ENCODE measurements at places on chromosomes 13 and 19. TPM values are rescaled to one million over a fixed set of nuclear protein-coding genes. Genes with fewer than 3 reads are reported as not detected.

GRCh38 chr13:27699952-27700351, 78.3 kb downstream of the POLR1D start:
- peaks cover 13% of the 10 kb centered on the region for H3K4me1 ChIP-seq
- no peak overlapping the region for H3K4me3 ChIP-seq
- H3K27ac ChIP-seq = no peak overlapping the region
- peaks cover 13% of the 10 kb centered on the region for H3K27me3 ChIP-seq
- no peak for DNase-seq
- peaks cover 16% of the 10 kb centered on the region for H3K36me3 ChIP-seq

DNA sequence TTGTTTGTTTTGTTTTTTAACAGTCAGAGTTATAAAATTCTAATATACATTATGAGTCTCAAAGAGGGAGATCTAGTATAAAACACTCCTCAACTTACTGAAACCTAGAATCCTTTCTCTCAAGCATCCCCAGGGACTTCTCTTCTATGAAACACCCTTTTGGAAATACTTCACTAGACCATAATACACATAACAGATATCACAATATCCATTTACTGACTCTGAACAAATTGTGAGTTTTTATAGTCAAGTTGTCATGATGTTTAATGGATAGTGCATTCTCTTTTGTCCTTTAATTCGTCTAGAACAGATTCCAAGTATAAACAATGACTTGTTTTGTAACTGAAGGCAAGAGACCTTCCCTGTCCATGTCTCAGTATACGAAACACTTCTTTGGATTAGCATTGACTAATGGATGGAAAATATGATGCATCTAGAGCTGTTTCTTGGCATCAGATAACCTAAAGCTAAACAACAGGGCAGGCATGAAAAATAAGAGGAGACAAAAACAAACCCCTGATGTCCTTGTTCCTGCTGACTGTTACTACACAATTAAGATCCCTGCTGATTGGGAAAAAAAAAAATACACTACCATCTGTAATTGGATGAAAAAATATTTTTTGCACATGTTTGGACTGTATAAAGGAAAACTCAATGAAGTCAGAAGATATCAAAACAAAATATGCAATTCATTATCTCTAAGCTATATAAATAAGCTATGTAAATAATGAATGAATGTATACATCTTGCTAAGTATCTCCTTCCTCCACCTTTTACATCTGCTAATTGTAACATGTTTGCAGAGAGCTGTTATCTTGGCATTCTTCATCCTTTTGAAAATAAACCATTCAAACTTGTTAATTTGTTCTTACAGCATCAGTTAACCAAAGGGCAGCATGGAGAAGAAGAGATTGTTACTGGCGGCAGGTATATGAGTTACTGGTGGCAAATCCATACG, 214.2 kb downstream of the LACC1 start:
- no peaks in the 10 kb centered on the region for H3K27me3 ChIP-seq
- no peak overlapping the region for H3K4me3 ChIP-seq
- peaks cover 13% of the 10 kb centered on the region for H3K4me1 ChIP-seq
- no peaks in the 10 kb centered on the region for H3K36me3 ChIP-seq

GRCh38 chr19:14375582-14376291, 5.5 kb upstream of the ADGRE5 start:
- H3K4me1 ChIP-seq = peaks cover 72% of the 10 kb centered on the region
- H3K36me3 ChIP-seq = peaks cover 2% of the 10 kb centered on the region
- H3K4me3 ChIP-seq = peak overlapping the region; percentile 69
- peak overlapping the region; percentile 98 for H3K27ac ChIP-seq
- no peak for DNase-seq

- no peak overlapping the region for H3K4me3 ChIP-seq
- H3K36me3 ChIP-seq = no peaks in the 10 kb centered on the region
- H3K4me1 ChIP-seq = peaks cover 13% of the 10 kb centered on the region
- DNase-seq = no peak
- peaks cover 9% of the 10 kb centered on the region for H3K27me3 ChIP-seq
- no peak overlapping the region for H3K27ac ChIP-seq
Observed at GRCh38 chr13:28606466-28606865, 52.5 kb upstream of the POMP start.

DNA sequence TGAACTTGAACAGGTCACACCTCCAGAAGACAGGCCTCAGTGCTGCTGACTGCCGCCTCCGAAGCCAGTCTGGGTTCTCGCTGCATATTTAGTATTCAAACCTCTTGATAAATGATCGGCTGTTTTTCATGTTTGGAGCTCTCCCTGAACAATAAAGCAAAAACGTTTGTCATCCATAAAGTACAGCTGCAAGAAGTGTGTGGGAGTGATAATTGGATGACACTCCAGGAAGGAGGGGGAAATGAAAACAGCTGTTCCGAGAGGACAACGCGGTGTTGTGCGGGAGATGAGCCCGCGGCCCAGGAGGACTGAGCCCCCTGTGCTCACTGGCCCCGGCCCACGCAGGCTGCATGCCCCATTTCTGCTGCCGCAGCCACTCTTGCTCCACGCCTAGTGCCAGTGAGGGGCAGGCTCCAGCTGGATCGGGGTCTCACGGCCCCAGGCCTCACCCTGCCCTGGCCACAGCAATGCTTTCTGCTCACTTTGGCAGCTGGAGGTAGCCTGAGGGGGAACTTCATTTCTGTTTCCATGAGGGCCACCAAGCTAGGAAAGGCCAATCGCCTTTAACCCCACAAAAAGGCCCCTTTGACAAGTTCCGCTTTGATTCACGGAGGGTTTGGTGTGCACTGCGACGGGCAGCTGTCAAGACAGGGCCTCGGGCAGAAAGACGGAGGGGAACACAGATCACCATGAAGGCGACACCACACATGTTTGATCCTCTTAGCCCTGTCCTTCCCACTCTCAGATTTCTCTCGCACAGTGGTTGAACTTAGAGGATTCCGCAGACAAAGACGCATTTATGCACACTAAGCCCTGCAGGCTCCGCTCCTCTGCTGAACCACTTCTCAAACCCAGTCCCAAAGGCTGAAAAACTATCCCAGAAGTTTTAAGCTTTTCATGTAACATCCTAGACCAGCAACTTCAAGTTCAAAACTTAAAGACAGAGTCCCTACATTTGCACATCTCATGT, 537.6 kb downstream of the EFNB2 start:
- no peak overlapping the region for H3K4me3 ChIP-seq
- no peaks in the 10 kb centered on the region for H3K4me1 ChIP-seq
- H3K36me3 ChIP-seq = no peaks in the 10 kb centered on the region
- no peaks in the 10 kb centered on the region for H3K27me3 ChIP-seq
- DNase-seq = no peak
- H3K27ac ChIP-seq = no peak overlapping the region

- no peak overlapping the region for H3K27ac ChIP-seq
- H3K27me3 ChIP-seq = peaks cover 8% of the 10 kb centered on the region
- no peaks in the 10 kb centered on the region for H3K36me3 ChIP-seq
- H3K4me1 ChIP-seq = no peaks in the 10 kb centered on the region
Observed at GRCh38 chr13:98301721-98302120, 124.7 kb upstream of the RNF113B start.

DNA sequence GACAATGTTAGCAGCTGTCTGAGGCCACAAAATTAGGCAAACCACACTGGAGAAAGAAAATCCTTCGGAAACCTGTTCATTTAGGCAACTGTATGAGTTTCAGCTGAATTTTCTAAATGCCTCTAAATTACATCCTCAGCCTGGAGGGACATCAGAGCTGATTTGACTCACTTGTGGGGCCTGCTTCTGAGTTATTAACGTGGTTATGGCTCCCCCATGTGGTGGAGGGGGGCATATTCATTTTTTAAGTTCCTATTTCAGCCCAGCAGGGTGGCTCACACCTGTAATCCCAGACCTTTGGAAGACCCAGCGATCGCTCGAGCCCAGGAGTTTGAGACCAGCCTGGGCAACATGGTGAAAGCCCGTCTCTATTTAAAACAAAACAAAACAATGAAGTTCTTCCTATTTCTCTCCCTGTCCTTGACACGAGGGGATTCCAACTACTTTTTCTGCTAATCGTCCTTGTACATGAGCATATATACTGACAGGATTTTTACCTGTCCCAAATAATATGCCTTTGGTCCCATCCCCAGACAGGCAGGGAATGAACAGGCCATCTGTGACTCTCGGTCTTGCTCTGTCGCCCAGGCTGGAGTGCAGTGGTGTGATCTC, 31.5 kb upstream of the HIF3A start:
- peaks cover 1% of the 10 kb centered on the region for H3K36me3 ChIP-seq
- peaks cover 49% of the 10 kb centered on the region for H3K27me3 ChIP-seq
- peak; percentile 85 for DNase-seq
- H3K4me1 ChIP-seq = peaks cover 18% of the 10 kb centered on the region

GRCh38 chr19:23525276-23525852, 130.1 kb upstream of the ZNF91 start:
- H3K36me3 ChIP-seq = no peaks in the 10 kb centered on the region
- no peak overlapping the region for H3K27ac ChIP-seq
- H3K4me3 ChIP-seq = no peak overlapping the region
- DNase-seq = no peak
- H3K27me3 ChIP-seq = no peaks in the 10 kb centered on the region
- no peaks in the 10 kb centered on the region for H3K4me1 ChIP-seq

DNA sequence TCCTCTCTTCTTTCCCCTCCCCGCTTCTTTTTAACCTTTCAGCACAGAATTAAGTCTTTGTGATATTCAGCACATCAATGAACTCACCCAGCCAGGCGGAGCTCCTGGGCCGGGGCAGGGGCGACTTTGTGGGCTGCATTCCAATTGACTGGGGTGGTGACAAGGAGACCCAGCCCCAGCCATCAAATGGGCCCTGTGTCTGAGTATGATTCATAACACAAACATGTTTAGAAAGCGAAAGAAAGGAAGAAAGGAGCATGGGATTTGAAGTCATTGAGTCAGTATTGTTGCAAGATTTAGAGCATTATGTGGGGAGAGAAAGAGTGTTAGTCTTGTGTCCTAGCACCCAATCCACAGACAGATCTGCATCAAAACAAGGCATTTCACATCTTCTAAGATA, 185.3 kb downstream of the LHFPL6 start:
- H3K36me3 ChIP-seq = no peaks in the 10 kb centered on the region
- no peak for DNase-seq
- no peak overlapping the region for H3K4me3 ChIP-seq
- H3K4me1 ChIP-seq = no peaks in the 10 kb centered on the region
- H3K27ac ChIP-seq = no peak overlapping the region
- peaks cover 21% of the 10 kb centered on the region for H3K27me3 ChIP-seq

GRCh38 chr19:2569596-2570465, 93.9 kb downstream of the GADD45B start:
- no peak for DNase-seq
- peaks cover 13% of the 10 kb centered on the region for H3K4me1 ChIP-seq
- H3K27me3 ChIP-seq = no peaks in the 10 kb centered on the region
- no peak overlapping the region for H3K4me3 ChIP-seq
- no peak overlapping the region for H3K27ac ChIP-seq
- H3K36me3 ChIP-seq = no peaks in the 10 kb centered on the region

DNA sequence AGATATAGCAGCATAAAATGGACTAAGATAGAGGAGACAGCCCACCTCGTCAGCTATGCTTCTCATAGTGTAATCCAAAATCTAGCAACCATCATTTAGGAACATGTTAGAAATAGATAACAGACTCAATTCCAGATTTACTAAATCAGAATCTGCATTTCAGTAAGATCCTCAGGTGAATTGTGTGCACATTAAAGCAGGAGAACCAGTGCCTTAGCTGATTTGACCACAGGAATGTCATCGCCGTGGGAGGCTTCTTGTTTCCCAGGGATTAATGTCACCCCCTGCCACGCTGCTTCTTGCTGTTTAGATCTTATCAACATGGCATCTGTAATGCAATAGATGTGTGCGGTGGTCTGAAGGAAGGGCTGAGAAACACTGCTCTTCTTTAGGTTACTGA, 84.0 kb downstream of the GPC5 start:
- peaks cover 2% of the 10 kb centered on the region for H3K27me3 ChIP-seq
- DNase-seq = no peak
- no peak overlapping the region for H3K27ac ChIP-seq
- no peaks in the 10 kb centered on the region for H3K4me1 ChIP-seq
- no peaks in the 10 kb centered on the region for H3K36me3 ChIP-seq

DNA sequence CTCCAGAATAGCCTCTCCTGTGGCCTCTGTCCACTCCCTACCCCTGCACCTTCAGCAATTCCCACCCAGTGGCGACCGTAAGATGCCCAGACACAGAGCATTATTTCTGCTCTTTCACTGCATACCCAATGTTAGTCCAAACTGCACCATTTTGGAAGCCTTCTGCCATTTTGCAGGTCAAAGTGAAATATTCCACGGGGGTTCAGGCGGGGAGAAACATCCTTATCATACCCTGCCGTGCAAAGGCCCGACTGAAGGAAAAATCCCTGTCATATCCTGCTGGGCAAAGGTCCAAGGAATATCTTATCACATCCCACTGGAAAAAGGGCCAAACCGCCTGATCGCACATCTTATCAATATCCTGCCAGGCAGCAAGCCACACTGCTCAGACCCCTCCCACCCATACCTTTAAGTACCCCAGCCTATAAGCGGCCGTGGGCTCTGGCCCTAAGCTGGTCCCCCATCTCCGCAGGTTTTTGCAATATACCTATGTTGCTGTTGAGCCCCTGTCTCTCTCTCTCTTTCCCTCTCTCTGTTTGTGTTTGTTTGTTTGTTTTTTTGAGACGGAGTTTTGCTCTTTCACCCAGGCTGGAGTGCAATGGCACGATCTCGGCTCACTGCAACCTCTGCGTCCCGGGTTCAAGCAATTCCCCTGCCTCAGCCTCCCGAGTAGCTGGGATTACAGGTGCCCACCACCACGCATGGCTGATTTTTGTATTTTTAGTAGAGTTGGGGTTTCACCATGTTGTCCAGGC, 18.2 kb downstream of the CLEC11A start:
- no peaks in the 10 kb centered on the region for H3K36me3 ChIP-seq
- no peak overlapping the region for H3K27ac ChIP-seq
- no peak for DNase-seq
- peaks cover 11% of the 10 kb centered on the region for H3K27me3 ChIP-seq

- H3K36me3 ChIP-seq = peaks cover 35% of the 10 kb centered on the region
- no peak overlapping the region for H3K4me3 ChIP-seq
- H3K4me1 ChIP-seq = no peaks in the 10 kb centered on the region
- DNase-seq = no peak
Observed at GRCh38 chr19:6471076-6471475, 7.0 kb downstream of the CRB3 start.

GRCh38 chr13:87093399-87093798, 577.8 kb upstream of the SLITRK5 start:
- no peaks in the 10 kb centered on the region for H3K27me3 ChIP-seq
- H3K4me1 ChIP-seq = no peaks in the 10 kb centered on the region
- H3K4me3 ChIP-seq = no peak overlapping the region
- no peaks in the 10 kb centered on the region for H3K36me3 ChIP-seq
- DNase-seq = no peak
- H3K27ac ChIP-seq = no peak overlapping the region

Gene LAIR1
- 97.6 TPM for total RNA-seq

Gene LRRC63
- 1.7 TPM for total RNA-seq

Gene CLDN10
- total RNA-seq = not detected

Gene TMEM150B
- 0.26 TPM for total RNA-seq

Gene AMER2
- total RNA-seq = not detected

Gene CYP2A6
- not detected for total RNA-seq

Gene THAP8
- total RNA-seq = 5.8 TPM

Gene GIPR
- total RNA-seq = 9.2 TPM

Gene MATK
- 39.9 TPM for total RNA-seq

Gene ICAM5
- total RNA-seq = 0.29 TPM

Gene PPP1R15A
- 124 TPM for total RNA-seq

Gene RPL36
- total RNA-seq = 951 TPM

Gene MAMSTR
- total RNA-seq = 1.3 TPM

Gene KIR3DL1
- total RNA-seq = 0.29 TPM
